ENCODE measurements at places on chromosomes 3 and 15. TPM values are rescaled to one million over a fixed set of nuclear protein-coding genes. Genes with fewer than 3 reads are reported as not detected.

GRCh38 chr3:53888232-53888631 is 3.4 kb downstream of the SELENOK start:
- no peak for DNase-seq

NR1I2 gene
- 0.07 TPM for total RNA-seq

DNA sequence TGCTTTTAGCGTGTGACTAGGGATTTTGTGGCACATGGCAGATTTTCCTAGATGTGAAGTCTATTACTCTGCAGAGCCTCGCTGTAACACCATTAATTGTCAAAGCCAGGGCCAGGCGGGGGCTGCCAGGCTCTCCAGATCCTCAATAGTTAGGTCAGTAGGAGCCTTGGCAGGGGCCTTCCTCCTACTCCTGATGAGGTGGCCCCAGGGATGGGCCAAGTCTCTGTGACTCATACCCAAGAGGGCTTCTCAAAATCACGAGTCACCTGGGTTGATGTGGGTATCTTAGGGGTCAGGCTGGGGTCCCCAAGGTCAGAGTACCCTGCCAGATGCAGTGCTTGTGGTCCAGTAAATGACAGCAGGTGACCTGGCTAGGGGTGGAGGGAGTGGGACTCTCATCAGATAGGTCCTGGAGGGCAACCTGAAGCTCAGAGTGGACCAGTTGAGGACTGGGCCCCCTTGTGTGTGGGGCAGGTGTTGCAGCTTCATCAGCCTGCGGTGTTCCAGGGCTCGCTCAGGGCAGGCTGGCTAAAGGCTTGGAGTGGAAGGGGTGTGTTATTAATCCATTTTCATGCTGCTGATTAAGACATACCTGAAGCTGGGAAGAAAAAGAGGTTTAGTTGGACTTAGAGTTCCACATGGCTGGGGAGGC is 88.5 kb upstream of the MYZAP start:
- no peak for DNase-seq

GRCh38 chr3:66565301-66565700 is 64.5 kb upstream of the LRIG1 start:
- DNase-seq, result no peak

GRCh38 chr15:96273317-96274086 is 57.0 kb upstream of the NR2F2 start:
- no peak for DNase-seq

GRCh38 chr3:27905625-27906024 is 183.5 kb upstream of the EOMES start:
- DNase-seq, result no peak

- no peak for DNase-seq
These were observed 112.7 kb downstream of the CHSY1 start for GRCh38 chr15:101138913-101139880.

CSTA gene
- 0.96 TPM for total RNA-seq

DNA sequence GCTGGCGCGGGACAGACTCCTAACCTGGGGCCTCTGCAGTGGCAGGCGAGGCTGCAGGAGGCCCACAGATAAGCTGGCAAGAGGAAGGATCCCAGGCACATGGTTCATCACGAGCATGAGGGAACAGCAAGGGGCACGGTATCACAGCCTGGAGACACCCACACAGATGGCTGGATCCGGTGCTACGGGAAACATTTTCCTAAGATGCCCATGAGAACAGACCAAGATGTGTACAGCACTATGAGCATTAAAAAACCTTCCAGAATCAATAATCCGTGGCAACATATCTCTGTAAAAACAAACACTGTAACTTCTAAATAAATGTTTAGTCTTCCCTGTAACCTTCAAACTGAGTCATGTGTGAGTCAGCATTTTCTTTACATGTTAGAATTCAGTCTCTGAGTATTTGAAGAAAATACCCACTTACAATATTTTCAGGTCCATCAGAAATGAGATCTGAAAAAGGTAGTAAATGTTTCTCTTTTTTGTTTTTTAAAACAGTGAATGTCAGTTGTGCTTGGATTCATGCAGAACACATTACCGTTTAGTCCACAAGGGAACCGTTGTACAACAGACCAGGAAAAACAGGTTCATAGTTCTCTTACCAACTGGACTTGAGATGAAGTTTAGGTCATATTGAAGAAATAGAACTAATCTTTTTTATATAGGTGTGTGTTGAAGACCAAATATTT is 75.9 kb downstream of the BOC start:
- no peak for DNase-seq

Measured in heart left ventricle (tissue), 16 donors.